ENCODE measurements at places on chromosomes 16 and 17.
A peak's percentile ranks its signal among the peaks of the same experiment; 100 is the strongest.

- DNase-seq, result peak; percentile 11
Measured at GRCh38 chr17:63498626-63499195, 21.9 kb downstream of the ACE start.

DNA sequence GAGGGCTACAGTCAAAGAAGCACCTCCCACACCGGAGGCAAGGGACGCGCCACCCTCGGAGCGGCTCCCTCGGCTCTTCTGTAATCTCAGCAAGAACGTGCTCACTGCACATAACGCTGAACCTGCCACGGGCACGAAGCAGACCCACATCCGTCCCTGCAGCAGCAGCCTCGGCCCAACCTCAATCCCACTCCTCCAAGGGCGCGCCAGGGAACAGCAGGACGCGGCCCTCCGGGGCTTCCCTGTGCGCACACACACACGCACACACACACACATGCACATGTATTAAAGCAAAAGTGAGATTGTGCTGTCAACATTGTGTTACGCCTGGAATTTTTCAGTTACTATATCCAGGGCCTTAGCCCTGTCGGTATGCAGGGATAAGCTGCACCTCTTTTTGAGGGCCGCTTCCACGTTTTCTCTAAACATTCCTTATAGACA is 54.0 kb downstream of the TBC1D16 start:
- DNase-seq, result no peak

GRCh38 chr16:17339764-17340541 is 130.8 kb downstream of the XYLT1 start:
- DNase-seq, result no peak

DNA sequence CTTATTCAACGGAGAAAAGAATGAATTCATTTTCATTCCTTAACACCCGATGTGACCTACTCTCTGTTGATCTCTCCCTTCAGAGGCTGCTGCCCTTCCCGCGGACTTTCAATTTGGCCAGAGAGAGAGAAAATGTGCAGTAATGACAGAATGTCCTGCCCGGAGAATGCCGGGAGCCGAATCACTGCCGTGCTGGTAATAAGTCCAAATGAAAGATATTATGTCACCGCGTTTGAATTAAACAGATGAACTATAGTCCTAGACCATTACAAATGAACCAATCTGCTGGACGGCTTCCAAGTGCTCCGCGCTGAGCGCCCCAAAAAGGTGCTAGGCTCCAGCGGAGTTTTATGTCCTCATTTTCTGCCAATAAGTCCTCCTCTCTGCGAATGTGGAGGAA is 14.7 kb upstream of the C16orf82 start:
- DNase-seq, result no peak

GRCh38 chr17:61537264-61537771 is 53.7 kb downstream of the NACA2 start:
- DNase-seq, result no peak
